ENCODE measurements at places on chromosomes 4 and X.

DNA sequence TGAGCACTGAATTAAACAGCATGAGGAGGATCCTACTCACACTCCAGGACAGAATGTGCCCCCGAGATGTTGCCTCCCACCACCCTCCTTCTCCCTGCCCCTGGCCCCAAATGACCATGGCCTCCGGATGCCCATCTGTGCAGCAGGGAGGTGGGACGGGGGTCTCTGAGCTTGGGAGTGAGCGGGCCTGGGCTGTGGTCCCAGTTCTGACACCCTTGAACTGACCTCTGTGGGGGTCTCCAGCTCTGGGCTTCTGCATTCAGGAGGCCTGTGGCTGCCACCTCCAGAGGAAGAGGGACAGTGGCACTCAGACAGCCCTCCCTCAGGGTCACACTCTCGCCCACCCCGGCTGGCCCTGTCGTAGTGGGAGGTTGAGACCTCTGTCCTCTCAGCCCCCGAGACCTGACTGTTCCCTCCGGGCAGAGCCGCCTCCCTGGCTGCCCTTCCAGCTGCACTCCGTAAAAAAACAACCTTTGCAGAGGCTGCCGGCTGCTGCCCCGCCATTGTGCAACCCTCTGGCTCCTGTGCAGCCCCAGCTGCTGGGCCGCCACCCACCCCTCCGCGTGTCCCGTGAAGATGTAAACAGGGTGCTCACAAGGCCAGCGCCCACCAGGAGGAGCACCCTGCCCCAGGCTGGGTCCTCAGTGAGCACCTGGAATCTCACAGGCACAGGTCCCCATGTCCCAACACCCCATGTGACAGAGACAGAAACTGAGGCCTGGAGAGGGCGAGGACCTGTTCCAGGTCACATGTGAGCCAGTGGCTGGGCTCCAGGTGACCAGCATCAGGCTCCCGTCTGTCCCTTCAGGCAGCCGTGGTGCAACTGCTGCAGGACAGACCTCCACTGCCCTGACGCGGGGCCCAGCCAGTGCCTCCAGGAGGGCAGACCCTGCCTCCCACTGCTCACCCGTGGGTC, 39.6 kb downstream of the HTRA3 start:
- DNase-seq: no peak

- DNase-seq: no peak
Measured at GRCh38 chr4:184697956-184698355, 35.9 kb downstream of the CENPU start.

GRCh38 chr4:5654791-5655190, 53.6 kb downstream of the EVC2 start:
- DNase-seq: no peak

- no peak for DNase-seq
Measured at GRCh38 chr4:8472689-8473197, 32.2 kb downstream of the TRMT44 start.

DNA sequence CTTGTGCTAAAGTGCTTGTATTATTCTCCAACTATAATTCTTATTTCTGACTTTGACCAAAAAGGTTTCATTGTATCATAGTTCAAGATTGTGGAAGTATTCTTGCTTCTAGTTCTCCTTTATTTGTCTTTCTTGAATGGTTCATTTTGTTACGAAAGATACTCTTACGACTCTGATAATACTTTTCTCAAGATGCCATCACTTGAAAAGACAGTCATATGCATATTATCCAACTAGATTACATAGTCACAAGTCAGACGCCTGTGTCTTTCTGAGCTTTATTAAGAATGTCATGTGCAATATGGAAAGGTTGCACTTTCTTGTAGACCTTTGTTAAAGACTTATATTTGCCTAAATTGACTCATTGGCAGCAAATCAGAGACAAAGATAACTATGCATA, 71.4 kb upstream of the HPGD start:
- DNase-seq: no peak

- no peak for DNase-seq
Measured at GRCh38 chr4:41260116-41260733, 3.5 kb downstream of the UCHL1 start.

DNA sequence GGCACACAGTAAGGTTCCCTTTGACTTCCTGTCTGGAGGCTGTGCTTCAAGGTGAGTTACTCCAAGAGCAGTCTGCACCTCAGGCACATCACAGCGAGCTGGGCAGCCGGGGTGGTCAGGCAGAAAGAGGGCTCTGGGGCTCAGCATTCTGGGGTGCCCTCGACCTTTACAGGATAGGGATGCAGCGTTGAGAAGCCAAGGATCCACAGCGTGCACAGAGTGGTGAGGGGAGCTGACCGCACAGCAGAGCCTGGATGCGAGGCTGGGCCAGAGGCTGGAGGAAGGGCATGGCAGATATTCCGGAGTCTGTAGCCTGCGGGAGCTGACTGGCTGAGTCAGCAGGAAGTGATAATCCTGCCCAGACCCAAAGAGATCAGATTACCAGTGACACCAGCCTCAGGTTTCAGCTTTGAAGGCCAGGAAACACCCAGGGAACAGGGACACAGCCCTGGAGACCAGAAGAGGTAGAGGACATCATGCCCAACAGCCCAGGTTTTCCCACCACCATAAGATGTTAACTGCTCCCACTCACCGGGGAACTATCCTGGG, 38.4 kb upstream of the PDLIM3 start:
- DNase-seq: no peak

DNA sequence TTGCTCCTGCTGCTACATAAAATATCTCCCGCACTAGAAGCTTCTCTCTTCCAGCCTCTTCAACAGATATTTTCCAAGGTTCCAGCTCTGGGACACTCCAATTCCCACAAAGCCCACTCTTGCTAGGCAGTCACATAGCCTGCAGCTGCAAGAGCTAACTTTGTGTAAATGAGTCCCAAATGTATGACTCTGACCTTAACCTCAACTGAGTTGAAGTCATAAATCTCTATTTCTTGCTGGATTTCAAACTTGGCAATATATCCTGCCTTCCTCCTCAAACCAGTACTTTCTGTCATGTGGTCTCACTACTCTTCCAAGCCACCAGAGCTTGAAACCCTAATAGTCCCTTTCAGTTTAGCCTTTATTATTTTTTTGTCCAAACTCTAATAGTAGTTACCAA, 315.4 kb upstream of the GRIA3 start:
- no peak for DNase-seq

DNA sequence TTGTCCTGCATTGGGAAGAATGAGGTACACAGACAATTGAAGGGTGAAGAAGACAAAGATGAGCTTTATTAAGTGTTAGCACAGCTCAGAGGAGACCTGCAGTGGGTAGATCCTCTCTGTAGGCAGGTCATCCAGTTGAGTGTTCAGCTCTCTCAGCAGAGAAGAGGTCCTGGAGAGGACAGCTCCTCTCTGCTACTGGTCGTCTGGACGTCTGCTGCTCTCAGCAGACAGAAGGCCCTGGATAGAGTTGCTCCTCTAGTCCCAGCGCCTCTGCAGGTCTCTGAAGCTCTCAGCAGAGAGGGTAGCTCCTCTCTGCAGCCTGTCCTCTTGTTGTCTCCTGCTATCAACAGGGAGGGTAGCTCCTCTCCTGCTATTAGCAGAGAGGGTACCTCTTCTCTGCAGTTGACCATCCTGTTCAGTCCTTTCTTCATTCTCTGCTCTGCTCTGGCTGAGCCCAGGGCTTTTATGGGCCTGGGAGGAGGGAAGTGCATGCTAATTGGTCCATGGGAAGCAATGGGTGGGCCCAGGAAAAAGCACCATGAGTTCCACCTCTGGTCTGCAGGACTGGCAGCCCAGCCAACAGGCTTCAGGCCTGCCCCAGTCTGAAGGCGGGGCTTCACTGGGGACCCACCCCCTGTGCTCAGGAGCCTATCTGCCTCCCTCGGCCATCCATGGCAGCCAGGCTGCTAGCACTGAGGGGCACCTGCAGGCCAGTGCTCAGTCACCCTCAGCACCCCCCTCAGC, 54.1 kb upstream of the IBSP start:
- DNase-seq: no peak

GRCh38 chr4:110058677-110059076, 139.7 kb downstream of the ELOVL6 start:
- no peak for DNase-seq

GRCh38 chr4:15794426-15794825, 16.3 kb downstream of the CD38 start:
- DNase-seq: no peak

DNA sequence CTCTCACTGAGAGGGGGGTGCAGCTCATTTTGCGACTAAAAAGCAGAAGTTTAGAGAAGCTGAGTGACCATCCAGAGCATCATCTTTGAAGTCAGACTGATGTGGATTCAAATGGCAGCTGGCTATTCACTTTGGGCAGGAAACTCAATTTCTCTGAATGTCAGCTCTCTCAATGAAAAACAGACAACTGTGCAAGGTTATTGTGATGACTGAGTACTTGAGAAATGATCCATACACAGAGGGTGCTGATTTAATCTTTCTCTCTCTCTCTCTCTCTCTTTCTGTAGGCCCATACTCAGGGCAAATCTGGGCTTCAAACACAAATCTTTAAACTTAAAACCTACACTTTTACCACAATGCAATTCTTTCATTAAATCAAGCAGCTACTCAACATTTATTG, 185.8 kb upstream of the SLIT2 start:
- DNase-seq: no peak

GRCh38 chr4:101669138-101669831, 121.2 kb upstream of the BANK1 start:
- no peak for DNase-seq

DNA sequence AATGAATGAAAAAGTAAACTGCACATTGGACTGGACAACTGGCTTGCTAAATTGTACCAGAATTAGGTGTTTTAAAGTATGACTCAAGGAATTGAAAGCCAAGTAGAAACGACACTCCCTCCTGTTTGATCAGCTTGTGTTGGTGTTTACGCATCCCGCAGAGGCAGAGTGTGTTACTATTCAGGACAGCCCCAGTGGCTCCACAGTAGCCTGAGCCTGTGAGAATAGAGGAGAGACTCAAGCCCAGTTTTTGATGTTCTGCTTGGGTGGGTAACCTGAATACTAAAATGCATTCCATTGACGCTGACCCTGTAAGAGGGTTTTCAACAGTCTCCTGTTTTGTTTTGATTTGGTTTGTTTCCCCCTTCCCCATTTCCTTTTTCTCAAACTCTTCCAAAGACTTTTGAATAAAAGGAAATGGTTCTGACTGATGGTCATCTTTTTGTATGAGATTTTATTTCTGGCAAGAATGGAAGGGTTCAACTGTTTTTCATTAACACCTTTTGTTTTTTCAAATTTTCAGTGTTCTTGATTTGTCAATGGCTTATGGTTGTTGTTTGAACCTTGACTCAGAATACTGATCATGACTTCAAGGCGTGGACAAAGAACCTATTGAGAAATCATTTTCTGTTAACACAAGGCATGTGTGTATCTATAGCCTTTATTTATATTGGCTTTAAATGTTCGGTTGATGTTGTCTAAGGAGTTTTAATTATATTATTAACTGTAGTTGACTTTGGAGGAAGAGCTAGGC, 10.2 kb downstream of the ADGRL3 start:
- peak; percentile 86 for DNase-seq

DNA sequence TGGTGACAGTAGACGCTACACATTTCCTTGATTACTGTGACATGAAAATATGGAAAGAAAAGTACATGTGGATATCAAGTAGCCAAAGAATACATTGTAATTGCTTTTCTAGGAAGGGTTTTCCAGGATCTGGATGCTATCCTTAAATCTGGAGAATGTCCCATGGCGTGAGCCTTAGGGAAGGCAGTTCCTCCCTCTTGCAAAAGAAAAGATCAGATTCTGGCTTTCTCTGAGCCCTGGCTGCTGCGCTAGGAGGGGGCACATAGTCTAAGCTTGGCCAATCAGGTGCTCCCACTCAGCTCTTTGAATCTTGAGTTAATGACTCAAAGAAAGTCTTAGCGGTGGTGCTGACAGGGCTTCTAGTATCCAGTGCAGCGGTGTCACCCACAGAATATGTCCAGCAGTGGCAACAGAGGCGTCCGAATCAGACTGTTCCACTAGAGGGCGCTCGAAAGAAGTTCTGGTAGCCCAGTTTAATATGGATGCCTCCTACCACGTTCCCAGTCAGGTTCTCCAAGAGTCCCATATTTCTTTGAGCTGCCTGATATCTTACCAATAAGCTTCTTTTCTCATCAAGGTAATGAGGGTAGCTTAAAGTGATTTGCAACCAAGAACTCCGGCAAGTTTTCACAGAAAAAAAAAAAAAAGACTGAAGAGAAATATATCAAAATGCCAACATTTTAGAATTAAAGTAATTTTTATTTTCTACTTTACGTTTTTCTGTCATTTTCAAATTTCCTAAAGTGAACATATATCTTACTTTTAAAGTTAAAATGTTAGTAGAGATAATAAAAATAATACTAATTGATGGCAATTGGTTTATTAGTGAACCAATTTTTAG, 213.4 kb upstream of the S100G start:
- peak; percentile 54 for DNase-seq

GRCh38 chr4:155809835-155810234, 51.0 kb downstream of the GUCY1B1 start:
- DNase-seq: peak; percentile 68

DNA sequence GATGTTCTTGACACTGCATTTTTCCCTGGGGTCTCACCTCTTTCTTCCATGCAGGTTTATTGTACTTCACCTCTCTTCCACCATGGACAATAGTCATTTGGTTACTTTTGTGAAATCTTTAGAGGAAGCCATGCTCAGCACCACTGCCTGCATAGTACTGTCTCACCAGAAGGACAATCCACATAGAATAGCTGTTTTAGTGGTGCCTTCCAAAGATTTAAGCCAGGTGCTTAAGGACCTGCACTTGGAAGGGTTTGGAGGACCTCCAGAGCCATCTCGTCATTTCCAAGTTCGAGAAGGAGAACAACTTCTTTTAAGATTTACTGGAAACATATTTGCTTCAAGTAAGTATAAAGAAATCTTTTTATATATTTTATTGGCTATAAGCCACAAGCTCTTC, 26.7 kb downstream of the DTHD1 start:
- no peak for DNase-seq

DNA sequence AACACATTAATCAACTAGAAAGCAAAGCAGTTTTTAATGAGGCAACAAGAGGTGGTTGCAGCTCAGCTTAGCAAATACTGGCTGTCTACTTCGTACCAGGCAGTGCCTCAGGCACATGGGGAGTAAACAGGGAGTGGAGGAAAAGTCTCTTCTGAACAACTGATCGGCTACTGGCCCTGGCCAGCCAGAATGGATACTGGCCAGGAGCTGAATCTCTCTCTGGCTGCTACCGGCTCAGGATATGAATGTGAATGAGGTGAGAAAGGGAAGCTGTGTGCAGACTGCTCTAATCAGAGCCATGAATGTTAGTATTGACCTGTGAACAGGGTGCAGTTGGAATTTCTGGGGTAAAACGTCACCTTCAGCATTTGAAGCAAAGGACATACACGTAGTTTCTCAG, 77.3 kb downstream of the STK32B start:
- DNase-seq: no peak

Data from NCI-H345 (cell line).